Left renal pelvis (tissue), 4 donors: ENCODE measurements at places on chromosomes 2 and 18. TPM values are rescaled to one million over a fixed set of nuclear protein-coding genes. Genes with fewer than 3 reads are reported as not detected.

LINC00305 gene
- polyA plus RNA-seq, result 7.0 TPM

CCDC74B gene
- 12.1 TPM for polyA plus RNA-seq

PREPL gene
- polyA plus RNA-seq, result 187 TPM

SLC38A11 gene
- polyA plus RNA-seq, result 5.4 TPM

IL1F10 gene
- not detected for polyA plus RNA-seq

CABYR gene
- 7.5 TPM for polyA plus RNA-seq

SNRNP27 gene
- 67.3 TPM for polyA plus RNA-seq

DNA sequence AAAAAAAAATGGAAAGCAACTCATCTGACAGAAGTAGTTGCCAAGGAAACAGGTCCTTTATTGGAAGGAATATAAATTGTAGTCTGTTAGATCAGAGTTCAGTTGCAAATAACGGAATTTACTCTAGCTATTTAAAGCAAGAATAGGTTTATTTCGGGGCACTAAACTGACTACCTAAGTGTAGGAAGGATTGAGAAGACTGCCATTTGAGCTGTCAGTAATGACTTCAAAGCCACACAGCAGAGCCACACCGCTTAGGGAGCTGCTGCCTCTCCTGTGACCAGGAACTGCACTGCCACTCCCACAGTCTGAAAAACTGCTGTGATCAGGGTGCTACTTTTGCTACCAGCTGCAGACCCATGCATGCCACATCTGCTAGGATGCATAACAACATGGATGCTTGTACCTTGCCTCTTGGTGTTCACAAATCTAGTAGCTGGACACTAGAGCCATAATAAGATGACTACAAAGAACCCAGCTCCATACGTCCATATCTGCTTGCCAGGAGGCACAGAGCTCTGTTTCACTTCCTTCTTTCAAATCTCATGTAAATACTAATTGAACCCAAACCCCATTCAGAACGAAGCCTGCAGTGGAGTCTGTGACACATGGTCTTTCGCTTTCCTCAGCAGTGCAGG is 2.2 kb downstream of the DSG2 start:
- no peak for DNase-seq

DNA sequence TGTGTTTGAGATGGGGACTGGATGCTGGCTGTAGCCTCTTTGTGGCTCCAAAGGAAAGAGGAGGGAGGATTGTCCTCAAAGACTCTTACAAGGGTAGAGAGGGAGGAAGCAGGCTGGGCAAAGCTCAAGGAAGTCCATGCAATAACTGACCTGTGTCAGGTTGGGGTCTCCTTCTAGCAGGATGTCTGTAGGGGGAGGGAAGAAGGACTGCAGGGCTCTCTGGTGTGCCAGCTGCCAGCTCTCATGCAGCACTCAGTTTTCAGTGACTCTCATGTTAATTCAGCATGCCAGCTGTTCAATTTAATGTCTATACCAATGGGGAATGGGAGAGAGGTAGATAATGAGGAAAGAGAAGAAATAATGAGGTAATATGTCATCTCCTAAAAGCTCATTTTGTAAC is 85.3 kb upstream of the RANBP2 start:
- DNase-seq, result no peak

- DNase-seq, result no peak
Observed at GRCh38 chr2:140027320-140027719, 1247.1 kb upstream of the NXPH2 start.

GRCh38 chr2:64288321-64289193 is 144.3 kb upstream of the PELI1 start:
- DNase-seq, result no peak

DNA sequence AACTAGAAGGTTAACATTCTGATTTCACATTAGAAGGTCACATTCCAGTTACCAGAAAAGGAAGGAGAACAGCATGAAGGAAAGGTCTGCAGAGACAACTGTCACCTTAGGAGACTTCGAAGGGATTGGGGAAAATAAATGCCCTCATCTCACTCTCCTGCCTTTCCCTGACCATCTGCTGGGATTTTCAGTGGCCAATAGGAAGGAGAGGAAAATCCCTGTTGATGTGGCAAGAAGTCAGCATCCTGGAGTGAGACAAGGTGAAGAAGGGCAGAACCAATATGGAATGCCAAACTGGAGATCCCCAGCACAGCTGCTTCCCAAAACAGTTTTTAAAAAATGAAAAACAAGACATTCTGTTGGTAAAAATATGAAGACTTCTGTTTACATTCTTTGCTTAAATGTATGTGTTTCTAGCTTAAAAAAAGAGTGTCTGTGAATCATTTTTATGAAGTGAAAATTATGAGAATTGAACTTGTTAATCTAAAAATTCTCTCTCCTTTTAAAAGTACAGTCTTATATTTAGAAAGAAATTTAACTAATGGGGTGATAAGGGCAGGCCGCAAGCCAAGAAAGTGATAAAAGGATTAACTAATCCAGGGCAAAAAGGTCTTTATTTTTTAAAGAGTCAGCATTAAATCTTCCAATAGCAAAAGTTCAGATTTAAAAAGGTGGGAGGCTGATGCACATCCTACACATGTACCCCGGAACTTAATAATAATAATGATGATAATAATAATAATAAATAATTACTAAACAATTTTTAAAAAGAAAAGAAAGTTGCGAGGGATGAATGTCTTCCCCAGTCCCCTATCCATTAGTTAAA is 160.6 kb upstream of the DOK6 start:
- no peak for DNase-seq

DNA sequence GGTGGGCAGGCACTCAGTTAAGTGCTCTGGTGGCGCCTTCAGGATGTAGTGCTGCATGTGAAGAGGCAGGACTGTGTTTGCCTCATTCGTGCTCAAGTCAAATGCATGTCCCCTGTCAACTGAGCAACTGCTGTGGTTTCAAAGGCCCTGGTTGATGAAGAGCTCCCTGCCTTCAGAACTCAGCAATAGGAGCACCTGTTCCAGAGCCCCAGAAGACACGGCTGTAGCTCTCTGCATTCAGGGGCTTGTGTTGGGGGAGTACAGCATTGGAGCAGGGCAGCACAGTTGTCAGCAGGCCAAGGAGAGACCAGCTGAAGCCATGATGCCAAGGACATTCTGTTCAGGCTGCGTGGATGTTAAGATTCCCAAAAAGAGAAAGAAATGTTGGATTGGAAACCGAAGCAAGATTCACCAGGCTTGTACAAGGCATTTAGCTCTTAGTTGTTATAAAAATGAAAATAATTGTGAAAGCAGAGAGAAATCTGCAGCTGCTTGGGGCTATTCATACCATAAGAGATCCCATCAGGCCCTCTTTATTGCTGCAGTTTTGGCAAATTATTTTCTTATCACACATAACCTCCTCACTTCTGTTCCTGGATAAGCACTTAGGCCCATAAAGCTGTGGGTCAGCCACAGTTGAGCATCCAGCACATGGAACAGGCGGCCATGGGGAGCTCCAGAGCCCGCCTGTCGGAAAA is 252.4 kb upstream of the ZNF521 start:
- no peak for DNase-seq

DNA sequence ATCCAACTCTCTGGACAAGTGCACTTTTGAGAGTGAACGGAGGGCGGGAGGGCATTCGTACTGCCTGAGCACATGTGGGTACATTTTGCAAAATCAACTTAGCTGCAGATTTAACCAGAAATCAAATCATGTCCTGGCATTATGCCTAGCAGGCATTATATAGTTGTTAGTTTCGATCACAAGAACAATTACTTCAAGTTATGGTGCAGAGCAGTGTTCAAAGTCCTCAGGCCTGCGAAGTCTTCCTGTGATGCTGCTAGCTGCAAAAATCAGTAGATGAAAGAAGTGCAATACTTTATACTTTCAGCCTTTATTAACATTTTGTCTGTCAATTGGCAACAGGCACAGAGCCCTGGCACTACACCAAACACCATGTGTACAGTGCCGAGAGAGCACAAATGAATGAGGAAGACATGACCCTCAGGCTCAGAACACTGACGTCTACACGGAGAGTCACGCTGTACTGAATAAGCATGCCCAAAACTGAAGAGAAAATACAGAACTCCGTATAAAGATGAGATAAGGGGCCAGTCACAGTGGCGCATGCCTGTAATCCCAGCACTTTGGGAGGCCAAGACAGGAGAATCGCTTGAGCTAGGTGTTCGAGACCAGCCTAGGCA is 92.1 kb upstream of the CREB1 start:
- DNase-seq, result no peak

DNA sequence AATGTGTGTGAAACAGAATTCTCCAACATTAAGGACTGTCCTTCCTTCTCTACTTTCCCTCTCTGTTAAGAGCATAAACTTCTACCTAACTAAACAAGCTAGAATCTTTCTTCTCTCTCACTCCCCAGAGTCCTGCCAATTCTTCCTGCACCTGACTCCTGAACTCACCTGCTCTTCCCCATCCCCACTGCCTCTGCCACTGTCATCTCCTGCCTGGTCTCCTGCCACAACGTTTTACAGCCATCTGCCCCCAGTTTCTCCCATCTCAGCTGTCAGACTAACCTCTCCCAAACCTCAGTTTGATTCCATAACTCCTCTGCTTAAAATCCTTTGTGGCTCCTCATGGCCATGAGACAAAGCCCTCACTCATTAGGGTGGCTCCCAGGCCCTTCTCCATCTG is 288.3 kb upstream of the FBXO11 start:
- no peak for DNase-seq

DNA sequence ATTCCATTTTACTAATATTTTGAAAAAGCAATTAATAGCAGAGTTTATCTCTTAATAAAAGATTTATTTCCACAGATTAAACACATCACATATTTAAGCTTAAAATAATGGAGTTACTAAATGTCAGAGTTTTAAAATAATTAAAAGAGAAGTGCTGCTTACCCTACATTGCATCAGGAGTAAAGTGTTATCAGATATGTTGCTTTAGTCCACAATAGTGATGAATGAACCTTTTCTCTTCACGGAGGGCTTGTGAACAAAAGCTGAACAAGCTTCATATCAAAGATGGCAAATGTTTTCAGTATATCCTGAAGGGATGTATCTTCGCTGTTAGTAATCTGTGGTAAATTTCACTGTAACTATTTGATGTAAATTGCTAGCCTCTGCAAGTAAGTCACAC is 69.4 kb upstream of the TTC27 start:
- DNase-seq, result no peak

- no peak for DNase-seq
Observed at GRCh38 chr2:163011000-163011399, 172.4 kb upstream of the KCNH7 start.

DNA sequence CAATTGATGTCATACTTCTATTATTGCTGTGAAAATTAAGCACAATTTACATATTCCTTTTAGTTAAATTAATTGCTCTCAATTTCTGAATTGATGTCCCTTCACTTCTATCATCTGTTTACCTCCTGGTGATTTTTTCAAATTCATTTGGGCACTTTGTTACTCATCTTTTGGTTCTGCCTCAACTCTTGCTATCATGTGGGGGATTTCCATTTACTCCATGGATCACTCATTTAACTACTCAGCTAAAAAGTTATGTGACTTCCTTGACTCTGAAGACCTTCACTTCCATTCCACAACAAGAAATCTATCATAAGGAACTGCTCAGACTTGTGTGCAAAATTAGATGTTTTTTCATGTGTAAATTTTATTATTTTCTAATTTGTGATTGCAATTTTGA is 126.2 kb downstream of the EHBP1 start:
- no peak for DNase-seq

DNA sequence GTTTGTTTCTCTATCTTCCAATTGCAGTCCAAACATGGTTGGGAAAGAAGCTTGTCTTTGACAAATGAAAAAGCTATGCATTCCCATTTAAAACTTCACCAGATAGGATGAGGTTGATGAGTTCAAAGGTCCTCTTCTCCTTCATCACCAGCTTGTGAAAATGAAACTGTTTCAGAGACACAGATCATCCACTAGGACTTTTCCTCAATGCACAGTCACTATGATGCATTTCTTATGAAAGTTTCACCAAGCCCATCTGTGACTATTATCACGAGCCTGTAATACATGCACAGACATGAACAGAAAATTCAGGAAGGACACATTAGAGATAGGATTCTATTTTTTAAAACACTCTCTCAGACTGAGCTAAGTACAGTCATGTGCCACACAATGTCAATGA is 644.4 kb downstream of the PLCL1 start:
- no peak for DNase-seq

DNA sequence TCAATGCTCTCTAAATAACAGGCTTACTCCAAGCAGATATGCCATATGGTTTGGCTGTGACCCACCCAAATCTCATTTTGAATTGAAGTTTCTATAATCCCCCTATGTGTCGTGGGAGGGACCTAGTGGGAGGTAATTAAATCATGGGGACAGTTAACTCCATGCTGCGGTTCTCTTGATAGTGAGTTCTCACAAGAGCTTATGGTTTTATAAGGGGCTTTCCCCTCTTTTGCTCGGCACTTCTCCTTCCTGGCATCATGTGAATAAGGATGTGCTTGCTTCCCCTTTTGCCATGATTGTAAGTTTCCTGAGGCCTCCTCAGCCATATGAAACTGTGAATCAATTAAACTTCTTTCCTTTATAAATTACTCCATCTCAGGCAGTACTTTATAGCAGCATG is 302.7 kb upstream of the ZC3H15 start:
- DNase-seq, result no peak

DNA sequence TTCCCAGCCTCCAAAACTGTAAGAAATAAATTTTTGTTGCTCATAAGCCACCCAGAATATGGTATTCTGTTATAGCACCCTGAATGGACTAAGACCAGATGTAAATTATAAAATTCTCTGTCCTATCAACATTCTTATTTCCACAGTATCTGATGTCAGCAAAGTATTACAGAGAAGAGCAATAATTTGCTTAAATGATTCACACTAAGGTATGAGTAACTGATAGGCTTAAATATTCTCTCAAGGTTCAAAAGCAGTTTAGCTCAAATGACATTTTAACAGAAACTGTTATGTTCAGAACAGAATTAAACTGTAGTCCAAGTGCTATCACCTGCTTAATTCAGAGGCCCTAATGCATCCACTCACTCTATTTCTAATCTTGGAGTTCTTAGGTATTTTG is 12.8 kb downstream of the SESTD1 start:
- no peak for DNase-seq

DNA sequence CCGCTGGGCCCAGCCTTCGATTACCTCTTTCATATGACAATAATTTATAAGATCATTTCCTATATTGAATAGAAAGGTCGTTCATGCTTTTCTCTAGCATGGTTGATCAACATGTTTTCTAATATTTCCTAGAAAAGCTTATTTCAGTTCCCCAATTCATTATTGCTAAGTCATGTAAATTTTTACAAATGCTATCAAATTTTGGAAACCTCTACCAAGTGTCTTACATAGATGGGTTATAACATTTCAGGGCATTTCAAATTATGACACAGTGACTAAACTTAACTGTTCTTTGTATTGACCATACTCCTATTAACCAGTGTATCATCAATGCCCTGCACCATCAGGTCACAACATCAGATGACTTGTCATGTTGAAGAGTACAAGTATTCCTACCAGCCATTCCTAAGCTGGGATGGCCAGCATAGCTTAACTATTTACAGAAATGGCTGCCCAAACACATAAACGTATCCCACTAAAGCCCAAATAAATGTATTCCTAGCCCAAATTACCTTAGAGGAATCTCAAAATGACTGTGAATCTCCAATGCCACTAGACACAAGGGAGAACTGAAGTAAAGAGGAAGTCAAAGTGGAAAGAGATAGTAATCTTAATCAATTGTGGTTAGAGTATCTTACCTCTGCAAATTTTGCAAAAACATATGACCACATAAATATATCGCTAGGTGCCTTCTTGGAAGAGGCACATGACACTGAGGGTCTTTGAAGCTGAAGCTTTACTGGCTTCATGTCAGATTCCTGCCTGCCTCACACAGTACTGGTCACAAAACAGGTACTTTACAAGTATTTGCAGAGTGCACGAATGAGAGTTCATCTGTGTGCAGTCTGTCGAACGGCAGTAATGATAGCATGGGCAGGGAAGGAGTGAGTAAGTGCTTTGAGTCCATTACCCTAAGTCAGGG is 87.3 kb upstream of the TLK1 start:
- no peak for DNase-seq

GRCh38 chr2:218186355-218186766 is 19.6 kb upstream of the CXCR1 start:
- no peak for DNase-seq
